Amniotic stem cell (primary cell): ENCODE measurements at places on chromosomes 2 and 18.
A peak's percentile ranks its signal among the peaks of the same experiment; 100 is the strongest.

- DNase-seq = no peak
These were observed 1.1 kb downstream of the HOXD3 start for GRCh38 chr2:176158186-176158591.

DNA sequence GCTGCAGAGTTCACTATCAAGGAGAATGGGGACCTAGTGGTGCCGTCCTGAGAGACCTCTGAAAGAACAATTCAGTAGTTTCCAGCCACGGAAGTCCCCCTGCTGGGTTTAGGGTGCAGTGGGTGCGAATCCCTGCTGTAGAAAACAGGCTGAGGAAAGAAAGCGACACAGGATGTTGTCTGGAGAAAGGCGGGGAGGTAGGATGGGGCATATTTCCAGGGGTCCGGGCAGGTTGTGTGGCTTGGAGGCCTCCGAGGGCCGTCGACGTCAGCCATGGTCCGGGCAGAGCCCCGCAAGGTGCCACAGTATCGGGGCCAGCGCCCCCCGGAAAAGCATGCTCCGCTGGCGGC lies 807 bp upstream of the CREB1 start:
- DNase-seq = no peak

DNA sequence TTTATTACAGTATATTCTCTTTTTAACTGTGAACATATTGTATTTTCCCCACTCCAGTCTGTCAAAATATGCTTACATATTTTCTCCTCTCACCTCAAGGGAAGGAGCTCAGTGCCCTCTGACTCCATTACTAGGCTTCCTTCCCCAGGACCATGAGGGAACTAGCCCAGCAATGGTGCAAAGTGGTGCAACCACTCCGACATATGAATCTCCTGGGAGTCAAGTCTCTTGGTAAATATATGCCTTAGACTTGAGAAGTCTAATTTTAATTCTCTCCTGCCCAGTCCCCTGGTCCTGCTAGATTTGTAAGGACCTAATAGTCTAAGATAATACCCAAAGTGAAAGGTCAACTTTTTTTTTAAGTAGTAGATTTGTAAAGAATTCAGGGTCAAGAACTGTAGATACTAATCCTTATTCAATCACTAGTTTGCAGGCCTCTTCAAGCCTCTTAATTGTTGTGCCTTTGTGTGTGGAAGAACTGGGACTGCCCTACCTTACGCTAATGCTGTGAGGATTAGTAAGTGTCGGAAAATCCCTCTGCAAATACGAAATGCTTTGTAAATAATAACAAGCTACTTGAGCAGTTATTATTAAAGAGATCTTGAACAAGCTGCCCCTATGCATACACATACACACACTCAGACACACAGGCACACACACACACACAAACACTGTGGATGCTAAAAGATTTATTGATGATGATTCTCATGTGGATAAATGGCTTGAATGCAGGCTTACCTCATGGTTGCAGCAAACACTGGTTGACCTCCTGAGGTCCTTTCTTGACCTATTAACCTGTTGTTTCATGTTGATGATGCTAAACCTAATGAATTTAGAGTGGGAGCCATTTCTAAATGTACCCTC lies 251.2 kb upstream of the PARD3B start:
- no peak for DNase-seq

DNA sequence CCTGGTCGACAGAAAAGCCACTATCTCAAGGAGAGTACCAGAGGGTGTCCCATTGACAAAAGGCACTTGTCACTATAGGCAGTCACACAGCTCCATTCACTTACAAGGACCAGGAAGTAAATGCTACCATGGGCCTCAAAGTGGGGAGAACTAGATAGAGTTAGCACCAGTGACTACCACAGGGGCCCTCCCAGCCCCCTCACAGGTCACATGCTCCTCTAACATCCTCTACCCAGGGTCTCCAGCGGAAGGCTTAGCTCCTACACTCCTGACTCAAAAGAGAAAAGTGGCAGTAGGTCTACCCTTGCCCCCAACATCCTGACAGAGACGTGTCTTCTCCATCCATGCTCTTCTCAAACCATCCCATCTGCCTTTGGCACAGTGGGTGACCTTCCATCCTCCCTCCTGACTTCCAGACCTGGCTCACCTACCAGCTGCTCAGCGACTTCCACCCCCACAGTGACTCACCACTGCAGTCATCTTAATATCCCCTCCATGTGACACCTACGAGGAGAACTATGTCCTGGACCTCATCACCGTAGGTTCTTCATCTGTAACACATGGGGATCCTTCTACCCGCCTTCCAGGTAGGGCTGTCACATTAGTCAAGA lies 5.6 kb upstream of the DNMT3A start:
- no peak for DNase-seq

GRCh38 chr2:25620077-25620476 lies 53.3 kb downstream of the DTNB start:
- DNase-seq = no peak

DNA sequence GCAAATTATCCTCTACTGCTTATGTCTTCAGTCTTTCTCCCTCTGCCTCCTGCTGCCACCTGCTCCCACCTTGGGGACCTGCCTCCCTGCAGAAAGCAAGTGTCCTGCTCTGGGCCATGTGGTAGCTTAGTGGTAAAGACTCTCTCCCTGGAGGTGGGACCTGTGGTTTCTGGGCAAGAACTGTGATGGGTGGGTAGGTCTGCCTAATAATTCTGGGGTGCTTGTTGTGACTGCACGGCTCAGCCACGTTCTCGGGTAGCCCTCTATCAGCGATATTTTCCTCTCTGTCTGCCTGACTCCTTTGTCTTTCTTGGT lies 16.4 kb upstream of the CD28 start:
- no peak for DNase-seq

- DNase-seq = no peak
These were observed 10.1 kb downstream of the CPLX4 start for GRCh38 chr18:59308248-59308937.

GRCh38 chr2:188622601-188623260 lies 331.1 kb downstream of the GULP1 start:
- no peak for DNase-seq

- DNase-seq = no peak
These were observed 36.2 kb downstream of the THADA start for GRCh38 chr2:43559391-43560230.

DNA sequence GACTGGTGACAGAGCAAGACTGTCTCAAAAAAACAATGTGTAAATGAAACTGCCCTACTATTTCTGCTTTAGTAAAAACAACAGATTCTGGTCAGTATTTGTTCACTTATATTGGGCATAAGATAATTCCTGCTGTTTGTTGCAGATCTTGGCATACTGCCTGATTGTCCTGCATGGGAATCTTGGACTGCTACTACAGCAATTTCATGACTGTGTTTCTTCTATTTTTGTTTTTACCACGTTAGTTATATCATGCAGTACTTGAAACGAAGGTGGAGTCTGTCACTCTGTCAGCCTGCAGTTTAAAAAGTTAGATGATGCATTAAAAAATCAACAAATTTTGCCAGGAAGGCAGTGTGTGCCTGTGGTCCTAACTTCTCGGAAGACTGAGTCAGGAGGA lies 14.2 kb upstream of the CLASP1 start:
- no peak for DNase-seq

DNA sequence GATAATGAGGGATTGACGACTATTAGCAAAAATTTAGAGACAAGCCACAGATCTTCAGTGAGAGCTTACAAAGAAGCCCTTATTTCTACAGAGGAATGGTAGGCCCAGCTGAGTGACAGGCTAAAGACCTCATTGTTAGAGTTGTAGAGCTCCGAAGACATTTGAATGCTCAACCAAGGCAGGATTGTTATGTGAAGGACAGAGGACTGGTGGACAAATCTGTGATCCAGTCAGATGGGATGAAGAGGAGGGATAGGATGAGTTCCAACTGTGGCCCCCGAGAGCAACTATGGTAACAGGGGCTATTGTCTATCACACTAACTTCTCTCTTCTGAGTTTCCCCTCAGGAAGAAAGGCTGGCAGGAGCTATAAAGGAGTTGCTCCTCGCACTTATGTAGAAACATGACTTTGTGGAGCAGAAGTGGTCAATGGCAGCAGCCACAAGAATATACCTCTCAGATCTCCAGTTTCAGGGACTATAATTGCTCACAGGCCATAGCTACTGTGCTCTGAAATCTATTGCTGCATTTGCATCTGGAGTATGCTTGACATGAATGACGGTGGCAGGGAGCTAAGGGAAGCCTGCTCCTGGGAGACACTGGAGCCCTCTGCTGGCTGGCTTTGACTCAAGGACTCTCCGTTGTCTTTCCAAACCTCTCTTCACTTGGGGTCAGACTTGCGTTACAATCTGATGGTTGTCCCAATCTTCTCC lies 50.3 kb upstream of the GREB1L start:
- peak; percentile 57 for DNase-seq

- DNase-seq = no peak
These were observed 102.7 kb downstream of the SLC25A12 start for GRCh38 chr2:171791361-171791760.

GRCh38 chr2:178237488-178238153 lies 43.3 kb downstream of the OSBPL6 start:
- DNase-seq = no peak

DNA sequence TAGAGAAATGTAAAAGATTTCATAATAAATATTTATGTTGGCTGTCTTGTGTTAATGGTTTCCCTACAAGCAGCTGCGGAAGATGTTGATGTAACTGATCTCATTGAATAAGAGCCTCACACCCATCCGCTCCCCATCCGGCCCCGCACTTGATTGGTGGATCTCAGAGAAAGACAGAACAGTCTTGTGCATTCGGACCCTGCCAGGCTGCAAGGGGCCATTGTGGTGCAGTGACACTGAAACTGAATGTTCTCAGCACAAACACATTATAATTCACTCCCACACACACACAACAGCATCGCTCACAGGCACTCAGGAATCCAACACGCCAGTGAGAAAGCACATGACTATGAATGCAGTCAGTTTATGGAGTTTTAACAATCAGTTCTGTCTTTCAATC lies 47.8 kb downstream of the PRELID3A start:
- no peak for DNase-seq

DNA sequence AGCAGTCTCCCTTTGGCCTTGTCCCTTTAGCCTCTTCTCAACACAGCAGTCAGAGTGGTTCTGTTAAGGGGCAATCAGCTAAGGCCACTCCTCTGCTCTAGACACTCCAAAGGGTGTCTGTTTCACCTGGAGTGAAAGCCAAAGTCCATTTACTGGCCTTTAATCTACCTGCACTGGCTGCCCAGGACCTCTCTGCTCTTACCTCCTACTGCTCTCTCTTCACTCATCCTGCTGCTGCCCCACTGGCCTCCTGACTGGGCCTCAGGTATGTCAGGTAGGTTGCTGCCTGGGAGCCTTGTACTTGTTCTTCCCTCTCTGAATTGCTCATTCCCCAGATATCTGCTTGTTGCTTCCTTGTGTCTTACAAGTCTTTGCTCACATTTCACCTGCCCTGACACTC lies 68.2 kb downstream of the PIKFYVE start:
- no peak for DNase-seq

GRCh38 chr2:144362401-144362800 lies 157.5 kb downstream of the ZEB2 start:
- DNase-seq = no peak

DNA sequence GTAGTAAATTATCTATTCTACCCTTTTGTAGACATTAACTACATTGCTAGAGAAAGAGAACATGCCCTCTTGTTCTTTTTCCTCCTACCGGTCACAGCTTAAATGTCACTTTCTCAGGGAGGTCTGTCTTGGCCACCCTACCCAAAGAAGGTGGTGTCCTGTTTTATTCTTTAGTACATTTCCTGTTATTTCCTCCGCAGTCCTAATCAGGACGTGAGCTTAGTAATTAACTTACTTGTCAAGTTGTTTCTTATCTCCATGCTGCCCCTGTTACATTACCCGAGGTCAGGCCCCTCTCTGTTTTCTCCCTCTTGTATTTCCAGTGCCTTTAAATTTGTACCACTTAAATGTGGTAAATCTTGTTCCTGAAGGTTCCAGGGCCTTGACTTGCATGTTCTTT lies 73.7 kb upstream of the RMDN2 start:
- no peak for DNase-seq

DNA sequence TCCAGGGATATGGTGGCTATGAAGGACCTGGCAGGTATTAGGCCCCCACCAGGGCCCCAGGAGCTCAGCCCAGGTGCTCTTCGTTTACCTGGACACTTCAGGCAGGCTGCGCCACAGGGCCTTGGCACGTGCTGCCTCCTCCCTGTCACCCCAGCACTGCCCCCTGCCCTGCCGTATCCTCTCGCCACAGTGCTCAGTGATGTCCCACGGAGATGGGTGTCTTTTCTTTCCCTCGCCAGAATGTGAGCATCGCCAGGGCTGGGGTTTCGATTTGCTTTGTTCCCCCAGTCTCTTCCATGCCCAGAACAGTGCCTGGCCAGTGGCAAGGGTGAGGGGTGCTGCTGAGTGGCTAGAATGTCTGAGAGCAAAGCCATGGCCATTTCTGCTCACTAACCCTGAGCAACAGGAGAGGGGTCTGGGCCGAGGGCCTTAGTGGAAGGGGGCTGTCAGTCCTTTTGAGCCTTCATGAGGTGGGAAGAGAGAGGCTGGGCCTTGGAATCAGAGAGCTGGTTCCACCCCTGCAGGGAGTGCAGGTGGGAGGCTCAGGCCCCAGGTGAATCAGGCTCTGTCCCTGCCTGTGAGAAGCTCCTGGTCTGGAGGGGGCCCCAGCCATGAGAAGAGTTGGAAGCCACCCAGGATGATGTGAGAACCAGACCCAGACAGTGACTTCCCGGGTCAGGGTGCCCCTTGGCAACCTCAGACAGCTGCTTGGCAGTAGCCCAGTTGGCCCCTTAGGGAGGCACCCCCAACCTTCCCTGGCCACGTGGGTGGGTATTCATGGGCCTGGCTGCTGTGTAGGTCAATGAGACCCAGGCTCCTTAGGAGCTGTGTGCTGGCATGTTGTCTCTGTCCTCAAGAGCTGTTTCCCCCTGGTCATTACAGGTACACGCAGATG lies 129.9 kb upstream of the HS6ST1 start:
- no peak for DNase-seq

DNA sequence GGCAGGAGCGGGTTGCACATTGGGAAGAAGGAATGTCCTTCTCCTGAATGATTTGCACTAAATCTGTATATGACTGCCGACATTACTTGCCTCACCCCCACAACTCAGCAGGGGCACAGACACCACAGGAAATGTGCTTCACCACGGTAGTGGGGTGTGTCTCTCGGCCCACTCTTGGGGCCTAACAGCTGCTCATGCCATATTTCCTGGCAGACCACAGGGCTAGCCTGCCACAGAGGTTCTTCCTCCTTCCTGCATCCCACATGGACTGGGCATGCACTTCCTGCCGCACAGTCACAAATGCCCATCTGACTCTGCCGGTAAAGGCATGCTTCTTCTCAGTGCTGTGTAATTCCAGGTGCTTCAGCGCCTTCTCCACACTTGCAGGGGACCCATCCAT lies 10.3 kb upstream of the PAPOLG start:
- DNase-seq = no peak
